MCF 10A (cell line): ENCODE measurements at places on chromosomes 6 and 20. TPM values are rescaled to one million over a fixed set of nuclear protein-coding genes. Genes with fewer than 3 reads are reported as not detected.

DNA sequence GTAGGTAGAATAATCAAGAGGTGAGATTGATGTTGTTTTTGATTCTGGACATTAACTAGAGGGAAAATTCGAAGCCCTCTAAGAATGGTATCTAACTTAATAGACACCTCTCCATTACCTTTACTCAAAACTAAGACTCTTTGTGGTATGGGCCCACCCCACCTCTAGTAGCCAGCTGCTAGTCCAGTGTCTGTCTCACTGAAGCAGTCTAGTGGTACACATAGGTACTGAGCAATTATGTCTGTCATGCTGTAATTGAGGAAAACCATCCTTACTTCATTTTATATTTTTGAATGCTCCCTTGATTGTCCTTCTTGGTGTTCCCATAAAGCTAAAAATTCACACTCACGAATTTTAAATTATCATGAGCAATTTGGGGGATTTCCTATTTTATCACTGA lies 290.7 kb downstream of the ARHGAP18 start:
- no peak for DNase-seq

WTAP gene
- 116 and 142 TPM in 2 replicates for total RNA-seq

SULF2 gene
- total RNA-seq = 68.7 and 82.2 TPM in 2 replicates

GRCh38 chr20:3059489-3059888 lies 11.9 kb upstream of the OXT start:
- DNase-seq = no peak
